ENCODE measurements at places on chromosomes 6 and 20.
A peak's percentile ranks its signal among the peaks of the same experiment; 100 is the strongest.

- DNase-seq = no peak
Measured at GRCh38 chr6:34310817-34311216, 62.0 kb upstream of the SMIM29 start.

GRCh38 chr20:64161356-64162238, 2.7 kb upstream of the MYT1 start:
- peak; percentile 49 for DNase-seq

GRCh38 chr6:89525786-89526562, 93.0 kb downstream of the ANKRD6 start:
- DNase-seq = no peak

DNA sequence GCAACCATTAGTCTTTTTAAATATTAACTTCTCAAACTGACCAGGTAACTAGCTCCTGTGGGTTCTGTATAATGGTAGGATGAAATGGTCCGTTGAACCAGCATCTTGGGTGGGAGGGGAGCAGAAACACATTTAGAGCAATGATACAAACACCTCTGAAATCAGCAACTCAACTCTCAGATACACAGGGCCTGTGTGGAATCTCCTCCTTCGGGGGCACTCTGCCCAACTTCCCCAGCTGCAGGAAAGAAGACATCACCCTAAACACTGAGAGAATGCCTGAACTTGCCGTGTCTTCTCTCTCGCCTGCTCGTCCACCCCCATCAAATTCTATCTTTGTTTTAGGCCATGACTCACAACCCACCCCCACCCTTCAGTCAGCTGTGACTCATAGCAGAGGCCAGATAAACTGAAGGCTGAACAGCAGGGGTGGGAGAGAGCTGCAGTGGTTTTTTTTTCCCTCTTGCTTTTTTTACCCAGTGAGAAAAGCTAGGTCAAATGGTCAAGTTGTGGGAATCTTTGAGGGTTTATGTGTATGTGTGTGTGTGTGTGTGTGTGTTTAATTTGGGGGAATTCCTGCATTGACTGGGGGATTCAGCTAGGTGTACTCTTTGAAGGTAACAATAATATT, 593.4 kb upstream of the JAG1 start:
- DNase-seq = no peak

GRCh38 chr6:96990989-96991388, 66.5 kb downstream of the KLHL32 start:
- DNase-seq = no peak

- DNase-seq = no peak
Measured at GRCh38 chr20:47665221-47665991, 119.9 kb downstream of the SULF2 start.

- DNase-seq = no peak
Measured at GRCh38 chr6:151760486-151760885, 47.0 kb upstream of the ESR1 start.

- no peak for DNase-seq
Measured at GRCh38 chr20:1803061-1803931, 91.9 kb upstream of the SIRPA start.

- DNase-seq = no peak
Measured at GRCh38 chr6:152745509-152746171, 5.0 kb upstream of the VIP start.

Data from NCI-H510A treated with DMSO at 0.1 percent for 48 hours (cell line).